HTR-8/SVneo (cell line): ENCODE measurements at places on chromosomes 7 and 10.

DNA sequence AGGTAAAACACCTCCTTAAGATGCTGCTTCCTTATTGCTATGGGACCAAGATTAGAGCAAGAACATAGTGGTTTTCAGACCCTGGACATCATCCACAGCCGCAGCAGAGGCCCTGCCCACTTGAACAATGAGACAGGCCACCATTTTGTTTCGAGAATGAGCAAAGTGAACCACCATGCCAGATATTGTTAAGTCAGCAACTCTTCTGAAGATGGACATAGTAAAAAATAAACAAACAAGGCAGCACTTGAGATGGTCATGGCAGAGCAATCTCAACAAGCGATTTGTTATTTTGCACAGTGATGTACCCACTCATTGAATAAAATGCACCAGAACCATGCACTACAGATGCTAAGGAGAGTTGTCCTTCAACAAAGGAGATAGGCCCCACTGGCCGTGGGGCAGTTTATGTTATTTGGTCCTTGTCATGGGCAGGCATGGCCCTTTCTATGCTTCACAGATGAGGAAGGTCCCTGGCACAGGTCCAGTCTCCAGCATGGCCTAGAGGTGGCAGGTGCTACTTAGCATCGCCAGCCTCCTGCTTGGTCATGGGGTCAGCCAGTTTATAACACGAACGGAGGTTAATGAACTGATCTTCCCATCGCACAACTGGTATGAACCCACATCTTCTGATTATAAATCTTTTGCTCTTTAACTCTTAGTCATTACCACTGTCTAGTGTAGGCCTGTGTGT lies 44.1 kb downstream of the IKZF1 start:
- DNase-seq, result no peak

- no peak for DNase-seq
These were observed 73.3 kb downstream of the DNAH11 start for GRCh38 chr7:21616091-21616490.

DNA sequence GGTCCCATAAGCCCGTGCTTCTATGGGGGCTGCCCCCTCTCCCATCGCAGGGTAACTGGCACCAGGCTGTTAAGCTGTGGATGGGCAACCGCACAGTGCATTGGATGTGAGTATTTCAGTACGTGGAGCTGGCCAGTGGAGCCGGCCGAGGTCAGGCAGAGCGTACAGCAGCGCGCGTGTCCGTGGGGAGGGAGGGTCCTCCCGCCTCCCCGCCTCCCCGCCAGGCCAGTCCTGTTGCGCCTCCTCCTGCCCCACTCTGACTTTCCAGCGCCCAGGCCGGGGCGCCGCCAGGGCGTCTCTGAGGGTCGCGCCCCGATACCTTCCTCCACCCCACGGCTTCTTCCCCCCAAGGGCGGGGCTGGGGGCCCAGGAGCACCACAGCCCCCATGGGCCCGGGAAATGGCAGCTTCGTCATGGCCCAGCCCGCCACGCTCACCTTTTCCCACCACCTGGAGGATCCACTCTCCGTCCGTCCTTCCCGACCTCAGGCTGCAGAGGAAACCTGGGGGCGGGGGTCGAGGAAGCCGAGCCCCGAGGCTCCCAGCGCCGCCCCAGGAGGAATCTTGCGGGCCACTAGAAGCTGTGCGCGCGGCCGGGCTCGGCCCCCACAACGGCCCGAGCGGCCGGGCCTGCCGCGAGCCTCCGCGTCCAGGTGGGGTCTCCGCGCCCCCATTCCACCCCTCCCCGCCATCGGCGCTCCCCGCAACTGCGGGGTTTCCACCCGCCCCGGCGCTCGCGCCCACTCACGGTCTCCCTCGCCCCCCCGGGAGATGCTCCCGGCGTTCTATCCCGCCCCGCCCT lies 831 bp upstream of the PFKP start:
- DNase-seq, result no peak

DNA sequence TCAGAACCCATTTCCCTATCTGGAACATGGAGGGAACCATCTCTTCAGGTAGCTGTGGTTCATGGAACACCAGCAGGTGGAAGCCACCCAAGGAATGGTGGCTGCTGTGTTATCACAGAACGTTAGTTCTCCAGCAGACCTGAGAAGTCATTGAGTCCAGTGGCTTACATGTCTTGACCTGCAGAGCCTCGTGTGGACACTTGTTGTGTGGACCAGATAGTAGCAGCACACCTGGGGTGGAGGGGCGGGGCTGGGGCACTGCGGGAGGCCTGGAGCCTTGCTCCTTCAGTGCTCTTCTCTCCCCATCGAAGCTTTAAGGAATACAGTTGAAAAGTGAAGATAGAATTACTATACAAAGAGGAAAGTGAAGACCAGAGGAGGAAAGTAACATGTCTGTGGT lies 42.4 kb downstream of the VWA2 start:
- DNase-seq, result no peak

- peak; percentile 49 for DNase-seq
These were observed 2.1 kb downstream of the RET start for GRCh38 chr10:43078986-43079273.

DNA sequence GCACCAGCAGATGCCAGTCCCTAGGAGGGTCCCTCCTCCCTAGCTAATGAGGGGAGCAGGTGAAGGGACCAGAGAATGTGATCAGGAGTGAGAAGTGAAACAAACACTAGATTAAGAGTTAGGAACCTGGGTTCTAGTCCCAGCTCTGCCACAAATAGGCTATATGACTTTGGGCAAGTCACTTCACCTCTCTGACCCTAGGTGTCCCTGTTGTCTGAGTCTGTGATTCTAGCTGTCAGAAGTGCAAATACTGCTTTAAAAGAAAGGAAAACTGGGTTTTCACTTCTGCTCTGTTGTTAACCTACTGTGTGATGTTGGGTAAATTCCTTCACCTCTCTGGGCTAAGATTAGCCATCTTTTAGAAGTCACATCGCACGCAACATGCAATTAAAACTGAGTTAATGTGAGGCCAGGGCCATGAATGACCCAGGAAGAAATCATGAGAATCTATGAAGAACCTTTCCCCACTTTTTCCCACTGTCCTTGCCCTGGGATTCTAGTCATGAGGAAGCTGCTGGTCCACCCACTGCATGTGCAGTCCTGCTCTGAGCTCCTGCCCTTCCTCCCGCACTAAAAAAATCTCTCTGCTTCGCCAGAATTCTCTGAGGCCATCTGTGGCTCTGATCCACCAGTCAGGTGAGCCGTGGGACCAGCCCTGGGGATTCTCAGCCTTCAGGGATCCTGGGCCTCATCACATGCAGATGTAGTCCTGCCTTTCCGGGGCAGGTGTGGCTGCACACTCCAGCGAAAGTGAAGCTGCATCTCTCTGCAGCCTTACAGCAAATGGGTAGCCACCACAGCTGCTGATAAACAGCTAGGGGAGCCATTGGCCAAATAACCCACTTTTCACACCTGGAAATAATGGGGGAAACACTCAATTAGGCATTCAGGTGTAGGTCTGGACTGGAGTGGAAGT lies 181.7 kb downstream of the PLXNA4 start:
- DNase-seq, result no peak

- no peak for DNase-seq
These were observed 3.3 kb upstream of the MTERF1 start for GRCh38 chr7:91883676-91884362.

DNA sequence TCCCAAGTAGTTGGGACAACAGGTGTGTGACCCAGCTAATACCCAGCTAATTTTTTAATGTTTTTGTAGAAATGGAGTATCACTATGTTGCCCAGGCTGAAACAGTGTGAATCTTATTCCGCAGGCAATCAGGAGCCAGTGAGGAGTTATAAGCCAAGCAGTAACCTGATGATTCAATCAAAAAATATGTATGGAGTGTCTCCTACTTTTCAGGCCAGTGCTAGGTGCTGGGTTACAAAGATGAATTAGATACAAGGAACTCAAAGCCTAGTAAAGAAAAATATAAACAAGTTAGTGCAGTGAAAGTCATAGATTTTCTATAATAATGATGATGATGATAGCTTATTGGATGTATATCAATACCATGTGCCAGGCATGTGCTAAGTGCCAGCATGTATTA lies 13.2 kb upstream of the IFRD1 start:
- DNase-seq, result no peak

GRCh38 chr10:66259836-66260235 lies 666.0 kb upstream of the LRRTM3 start:
- DNase-seq, result no peak

DNA sequence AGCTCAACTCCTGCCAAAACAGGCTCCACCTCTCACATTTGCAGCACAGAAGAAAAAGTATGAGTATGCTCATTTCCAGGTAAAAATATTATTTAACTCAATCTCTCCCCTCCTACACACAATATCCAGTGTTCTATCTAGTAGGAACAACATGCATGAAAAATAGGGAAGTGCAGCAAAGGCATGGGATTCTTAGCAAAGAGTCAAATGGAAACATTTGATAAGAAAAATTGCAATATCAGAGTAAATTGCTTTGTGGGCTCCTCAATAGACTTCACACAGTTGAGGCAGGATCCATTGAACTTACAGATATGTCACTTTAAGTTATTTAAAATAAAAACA lies 150.9 kb downstream of the ANK3 start:
- DNase-seq, result no peak

DNA sequence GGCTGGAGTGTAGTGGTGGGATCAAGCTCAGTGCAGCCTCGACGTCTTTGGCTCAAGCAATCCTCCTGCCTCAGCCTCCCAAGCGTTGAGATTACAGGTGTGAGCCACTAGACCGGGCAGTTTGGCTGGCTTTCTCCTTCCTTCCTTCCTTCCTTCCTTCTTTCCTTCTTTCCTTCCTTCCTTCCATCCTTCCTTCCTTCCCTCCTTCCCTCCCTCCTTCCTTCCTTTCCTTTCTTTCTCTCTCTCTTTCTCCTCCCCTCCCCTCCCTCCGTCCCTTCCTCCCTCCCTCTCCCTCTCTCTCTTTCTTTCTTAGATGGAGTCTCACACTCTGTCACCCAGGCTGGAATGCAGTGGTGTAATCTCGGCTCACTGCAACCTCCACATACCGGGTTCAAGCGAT lies 7.6 kb upstream of the VPS37D start:
- DNase-seq, result no peak

DNA sequence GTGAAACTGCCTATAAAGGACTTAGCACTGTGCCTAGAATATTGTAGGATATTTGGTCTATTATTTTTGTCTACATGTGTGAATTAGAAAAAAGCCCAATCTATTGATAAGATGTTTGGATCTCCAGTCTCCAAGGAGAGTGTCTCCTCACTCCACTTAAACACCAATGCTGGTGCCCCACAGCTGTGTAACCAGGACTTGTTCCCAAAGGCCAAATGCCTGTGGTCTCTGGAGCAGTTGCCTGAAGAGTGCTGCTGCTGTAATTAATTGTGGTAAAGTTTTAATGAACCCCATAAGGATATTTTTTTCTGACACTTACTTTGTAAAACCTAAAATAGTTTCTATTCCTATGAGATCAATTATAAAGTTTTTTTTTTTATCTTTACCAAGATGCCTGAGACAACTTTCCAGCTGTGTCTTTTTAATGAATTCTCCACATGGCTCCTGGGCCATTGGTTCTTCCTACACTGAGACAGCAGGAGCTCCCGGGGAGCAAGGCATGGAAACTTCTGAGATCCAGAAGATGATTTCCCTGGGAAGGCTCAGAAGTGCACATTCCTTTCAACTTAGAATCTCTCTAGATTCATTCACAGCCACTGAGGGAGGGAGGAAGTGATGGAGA lies 11.2 kb upstream of the OR2A5 start:
- no peak for DNase-seq

DNA sequence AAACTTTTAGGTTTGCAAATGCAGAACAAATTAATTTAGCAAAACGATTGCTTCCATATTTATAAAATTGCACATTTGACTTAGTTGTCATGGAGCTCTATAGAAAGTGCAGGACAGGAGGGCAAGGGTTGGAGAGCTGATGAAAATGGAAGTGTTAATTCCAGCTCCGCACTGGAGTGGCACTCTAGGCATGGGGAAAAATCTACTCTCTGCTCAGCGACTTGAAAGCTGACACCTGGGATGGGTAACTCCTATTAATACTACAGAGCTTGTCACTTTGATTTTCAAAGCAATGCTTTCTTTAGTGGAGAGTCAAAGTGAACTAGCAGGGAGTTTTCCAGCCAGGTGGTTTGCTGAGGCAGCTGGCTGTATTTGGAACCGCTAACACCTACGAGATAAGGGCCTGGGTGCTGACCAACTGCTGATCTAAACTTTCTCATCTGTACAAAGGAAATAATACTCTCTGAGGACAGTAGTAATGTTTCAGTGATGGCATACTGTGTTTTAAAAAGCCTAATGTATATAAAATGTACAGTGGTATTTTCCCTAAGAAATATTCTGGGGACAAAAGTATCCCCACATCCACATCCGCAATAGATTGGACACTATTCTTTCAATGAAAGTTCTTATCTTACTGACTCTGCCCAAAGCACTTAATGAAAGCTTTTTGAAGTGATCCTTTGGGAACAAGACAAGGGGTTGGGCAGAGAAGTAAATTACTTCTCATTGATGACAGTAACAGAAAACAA lies 444.3 kb downstream of the GPAM start:
- DNase-seq, result no peak

GRCh38 chr10:133343558-133343957 lies 3.6 kb upstream of the PRAP1 start:
- no peak for DNase-seq

DNA sequence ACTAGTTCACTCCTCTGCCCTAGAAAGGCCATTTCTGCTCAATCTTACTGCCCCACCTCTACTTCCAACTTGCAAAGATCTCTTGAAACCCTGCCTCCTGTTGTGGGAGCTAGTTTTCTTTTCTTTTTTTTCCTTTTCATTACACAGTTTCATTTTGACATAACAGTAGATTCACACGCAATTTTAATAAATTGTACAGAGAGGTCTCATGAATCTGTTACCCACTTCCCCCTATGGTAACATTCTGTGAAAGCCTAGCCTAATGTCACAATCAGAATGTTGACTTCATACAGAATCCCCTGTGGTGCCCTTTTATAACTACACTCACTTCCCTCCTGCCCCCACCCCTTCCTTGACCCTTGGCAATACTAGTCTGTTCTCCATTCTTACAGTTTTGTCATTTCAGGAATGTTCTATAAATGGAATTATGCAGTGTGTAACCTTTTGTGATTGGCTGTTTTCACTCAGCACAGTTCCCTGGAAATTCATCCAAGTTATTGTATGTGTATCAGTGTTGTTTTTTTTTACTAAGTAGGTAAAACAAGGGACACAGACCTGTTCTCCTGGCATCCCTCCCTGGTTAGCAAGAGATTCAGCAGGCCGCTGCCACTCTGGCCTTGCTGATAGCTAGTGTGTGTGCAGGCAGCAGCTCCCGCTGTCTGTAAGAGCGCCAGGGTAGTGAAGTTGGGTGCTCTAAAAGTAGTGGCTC lies 21.5 kb downstream of the CHST3 start:
- DNase-seq, result no peak

DNA sequence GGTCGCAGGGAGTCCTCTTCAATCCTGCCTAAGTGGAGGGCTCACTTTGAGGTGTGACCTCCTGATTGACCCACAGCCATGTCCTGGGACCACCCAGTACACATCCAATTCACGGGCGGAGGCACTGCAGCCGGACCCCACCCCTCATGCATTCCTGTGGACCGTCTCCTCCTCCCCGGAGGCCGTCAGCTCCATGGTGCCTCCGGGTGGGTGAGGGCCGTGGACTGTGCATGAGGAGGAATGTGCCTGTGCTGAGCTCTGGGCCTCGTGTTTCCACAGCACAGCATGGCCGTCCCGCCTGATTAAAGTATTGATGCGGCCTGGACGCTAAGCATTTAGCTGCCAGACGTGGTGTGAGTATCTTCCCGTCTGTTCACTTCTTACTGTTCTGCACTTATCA lies 52.8 kb downstream of the CFAP46 start:
- no peak for DNase-seq
